B cell (primary cell): ENCODE measurements at places on chromosomes 1 and 21.

DNA sequence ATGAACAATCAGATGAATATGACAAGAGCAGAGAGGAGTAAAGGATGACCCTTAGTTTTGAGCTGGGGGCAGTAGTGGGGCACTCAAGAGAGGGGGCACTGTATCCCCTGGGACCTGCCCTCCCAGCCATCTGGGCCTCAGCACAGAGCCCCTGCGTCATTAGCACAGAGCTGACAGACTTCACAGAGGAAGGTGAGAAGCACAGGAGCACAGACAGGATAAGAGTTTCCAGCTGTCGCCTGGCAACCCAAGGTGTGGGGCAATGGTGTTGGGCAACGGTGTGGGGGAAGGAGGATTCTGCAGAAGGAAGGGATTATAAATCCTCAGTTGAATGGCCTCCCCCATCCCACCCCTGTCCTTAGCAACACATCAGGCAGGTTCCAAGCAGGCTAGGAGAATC lies 30.2 kb downstream of the RAB3B start:
- DNase-seq, result no peak

GRCh38 chr1:156437037-156437867 lies 63.3 kb downstream of the MEF2D start:
- no peak for DNase-seq

- DNase-seq, result no peak
Measured at GRCh38 chr1:179810367-179810715, 67.2 kb downstream of the FAM163A start.

DNA sequence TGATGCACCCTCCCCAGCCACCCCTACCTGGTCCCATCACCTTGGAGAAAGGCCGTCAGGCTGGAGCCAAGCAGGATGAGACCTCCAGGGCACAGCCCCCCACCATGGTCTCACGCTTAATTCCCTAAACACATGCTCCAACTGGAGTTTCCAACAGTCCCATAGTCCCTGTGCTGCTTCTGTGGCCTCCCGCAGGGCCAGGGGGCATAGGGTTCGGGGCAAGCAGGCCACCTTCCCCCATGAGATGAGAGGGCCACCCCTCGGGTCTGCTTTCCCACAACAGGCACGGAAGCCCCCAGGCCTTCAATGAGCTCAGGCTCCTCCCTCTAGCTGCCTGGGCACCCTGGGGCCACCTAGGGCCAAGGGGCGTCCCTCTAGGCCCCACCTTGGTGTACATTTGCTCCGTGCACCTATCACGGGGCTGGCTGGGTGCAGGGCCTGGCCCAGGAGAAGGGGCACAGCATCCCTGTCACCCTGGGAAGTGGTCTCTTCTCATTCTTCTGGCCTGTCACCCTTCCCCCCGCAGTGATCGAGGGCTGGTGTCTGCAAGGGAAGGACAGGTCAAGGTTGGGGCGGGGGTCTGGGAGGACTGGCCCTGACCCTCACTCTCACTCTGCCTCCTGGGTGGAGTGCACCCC lies 42.4 kb downstream of the TRIM11 start:
- DNase-seq, result no peak

DNA sequence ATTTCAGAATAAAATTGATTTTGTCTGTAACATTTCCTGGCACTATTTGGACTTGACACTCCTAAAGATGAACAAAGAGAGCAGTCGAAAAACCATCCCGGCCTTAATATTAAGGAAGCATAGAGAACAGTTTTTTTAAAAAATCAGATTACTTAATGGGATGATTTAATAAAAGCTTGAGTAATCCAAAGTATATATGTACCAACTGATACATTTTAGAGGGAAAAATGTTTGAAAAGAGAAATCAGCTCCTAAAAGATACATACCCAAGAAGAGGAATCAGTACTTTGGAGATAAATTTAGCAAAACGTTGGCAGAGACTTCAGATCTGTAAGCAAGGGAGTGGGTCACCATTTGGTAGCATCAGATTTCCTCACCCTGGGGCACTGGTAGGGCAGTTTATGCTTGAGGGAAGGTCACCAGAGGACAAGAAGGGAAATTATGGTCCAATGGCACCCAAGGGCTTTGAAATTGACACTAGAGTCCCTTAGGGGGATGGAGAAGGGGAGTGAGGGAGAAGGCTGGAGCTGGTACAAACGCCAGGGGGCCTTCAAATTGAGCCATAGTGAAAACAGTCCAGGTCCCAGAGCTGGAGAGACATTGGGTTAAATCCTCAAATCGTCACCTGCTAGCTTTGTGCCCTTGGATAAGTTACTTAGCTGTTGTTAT lies 5.9 kb downstream of the SLAMF7 start:
- DNase-seq, result no peak

GRCh38 chr1:181152892-181153633 lies 64.6 kb downstream of the IER5 start:
- peak; percentile 80 for DNase-seq

- DNase-seq, result no peak
Measured at GRCh38 chr1:32715901-32716311, 13.3 kb upstream of the SYNC start.

DNA sequence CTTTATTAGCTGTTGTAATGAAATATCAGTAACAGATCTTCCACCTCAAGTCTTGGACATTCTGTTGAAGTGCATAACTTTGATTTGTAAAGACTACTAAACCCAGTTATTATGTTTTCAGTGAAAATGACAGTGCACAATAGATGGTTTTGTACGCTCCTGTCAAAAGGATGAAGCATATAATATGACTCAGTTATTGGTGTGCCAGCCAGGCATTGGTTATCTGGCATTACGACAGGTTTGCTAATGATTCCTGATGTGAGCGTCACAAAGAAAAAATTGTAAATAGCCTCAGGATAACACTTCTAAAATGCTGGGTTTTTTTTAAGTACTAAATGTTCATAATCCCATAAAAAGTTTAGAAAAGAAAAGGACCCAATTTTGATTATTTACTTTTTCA lies 147.9 kb downstream of the MAGI3 start:
- DNase-seq, result no peak

- no peak for DNase-seq
Measured at GRCh38 chr21:46627726-46628125, 7.7 kb upstream of the PRMT2 start.

GRCh38 chr1:32830092-32830852 lies 12.8 kb downstream of the S100PBP start:
- no peak for DNase-seq

DNA sequence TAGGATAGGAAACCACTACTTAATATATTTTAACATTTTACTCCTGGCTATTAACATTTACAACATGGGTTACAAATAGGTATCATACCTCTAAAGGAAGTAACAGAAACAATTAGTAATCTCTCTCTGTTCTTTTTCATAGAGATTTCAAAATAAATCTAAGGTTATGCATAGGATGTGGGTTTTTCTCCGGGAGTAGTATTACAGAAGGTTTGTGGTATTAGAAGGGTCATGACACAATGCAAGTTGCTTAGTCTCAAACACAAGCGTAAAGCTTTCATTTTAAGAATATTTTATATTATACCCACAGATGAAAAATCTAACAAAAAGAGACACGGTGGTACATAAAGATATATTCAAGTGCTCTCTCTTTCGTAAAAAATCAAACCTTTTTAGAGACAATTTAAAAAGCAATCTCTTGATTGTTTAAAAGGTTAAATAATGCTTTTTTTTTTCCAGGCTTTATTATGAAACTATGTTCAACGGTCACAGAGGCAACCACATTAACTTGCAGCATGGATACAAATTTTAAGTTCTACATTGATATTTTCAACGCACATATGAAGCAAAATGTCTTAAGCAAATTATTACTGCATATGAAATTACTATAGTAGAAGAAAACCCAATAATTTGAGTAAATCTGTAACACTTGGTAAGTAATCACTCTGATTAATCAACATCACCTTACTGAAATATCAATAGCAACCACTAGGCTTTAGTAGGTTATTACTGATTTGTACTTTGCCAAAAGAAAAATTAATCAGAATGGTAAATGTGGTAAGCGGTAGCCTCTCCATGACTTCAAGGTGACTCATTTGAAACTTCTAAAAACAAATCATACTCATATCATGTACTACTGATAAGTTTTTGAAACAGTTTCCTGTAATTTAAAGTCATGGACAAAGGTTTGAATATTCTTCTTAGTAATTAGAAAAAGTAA lies 97.4 kb upstream of the GFI1 start:
- no peak for DNase-seq

GRCh38 chr1:67816506-67816905 lies 16.8 kb downstream of the GNG12 start:
- DNase-seq, result no peak

DNA sequence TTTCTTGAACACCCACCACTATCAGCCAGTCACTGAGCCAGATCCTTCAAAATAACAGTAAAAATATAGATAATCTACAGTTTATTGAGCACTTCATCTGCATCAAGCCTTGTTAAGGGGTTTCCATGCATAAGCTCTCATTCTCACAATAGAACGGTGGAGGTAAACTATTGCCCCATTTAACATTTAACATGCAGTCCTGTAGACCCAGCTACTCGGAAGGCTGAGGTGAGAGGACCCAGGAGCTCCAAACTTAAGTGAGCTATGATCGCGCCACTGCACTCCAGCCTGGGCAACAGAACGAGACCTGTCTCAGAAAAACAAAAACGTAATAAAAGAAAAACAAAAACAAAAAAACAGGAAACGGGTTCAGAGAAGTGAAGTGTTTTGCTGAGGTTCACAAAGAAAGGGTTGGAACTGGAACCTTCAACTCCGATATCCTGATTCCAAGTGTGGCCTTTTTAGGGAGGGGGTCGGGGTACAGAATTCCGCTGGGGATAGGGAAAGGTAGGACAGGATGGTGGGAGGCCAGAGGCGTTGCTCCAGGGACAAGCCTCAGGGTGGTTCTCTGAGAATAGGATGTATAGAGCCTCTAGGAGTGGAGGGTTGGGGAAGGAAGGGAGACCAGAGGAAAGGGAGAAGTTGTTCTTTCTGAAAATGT lies 11.6 kb upstream of the SESN2 start:
- no peak for DNase-seq

DNA sequence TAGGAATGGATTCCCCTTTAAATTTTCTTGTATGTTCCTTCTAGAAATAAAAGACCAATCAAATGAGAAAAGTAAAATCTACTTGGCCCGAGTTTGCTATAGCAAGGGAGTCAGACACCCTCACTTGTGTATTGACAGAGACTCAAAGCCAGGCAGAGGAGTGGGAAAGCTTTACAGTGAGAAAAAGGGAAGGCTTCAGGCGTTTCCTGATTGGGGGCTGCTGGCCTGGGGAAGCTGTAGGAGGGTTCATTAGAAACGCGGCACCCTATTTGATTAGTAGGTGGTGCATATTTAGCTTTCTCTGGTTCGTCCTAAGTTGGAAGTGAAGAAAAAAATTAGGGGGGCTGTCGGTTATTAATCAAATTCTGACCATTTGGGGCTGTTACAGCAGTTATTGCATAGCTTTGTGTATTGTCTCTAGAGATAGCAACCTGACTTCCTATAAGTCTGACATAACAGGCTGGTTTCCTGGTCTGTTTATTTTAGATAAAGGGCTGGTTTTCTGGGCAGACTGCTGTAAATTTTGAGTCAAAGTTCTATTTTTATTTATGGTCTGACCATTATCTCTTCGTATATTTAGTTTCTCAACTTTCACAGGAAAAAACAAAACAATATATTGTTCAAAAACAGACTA lies 10.0 kb downstream of the SLC25A24 start:
- DNase-seq, result no peak

- DNase-seq, result no peak
Measured at GRCh38 chr1:181397845-181398244, 85.5 kb upstream of the CACNA1E start.

GRCh38 chr1:28716336-28716735 lies 20.4 kb upstream of the YTHDF2 start:
- DNase-seq, result no peak

- DNase-seq, result no peak
Measured at GRCh38 chr1:225766967-225767633, 10.5 kb upstream of the SRP9 start.

GRCh38 chr1:55965981-55966461 lies 613.3 kb downstream of the PLPP3 start:
- no peak for DNase-seq

GRCh38 chr1:226365831-226366231 lies 42.1 kb downstream of the PARP1 start:
- no peak for DNase-seq

DNA sequence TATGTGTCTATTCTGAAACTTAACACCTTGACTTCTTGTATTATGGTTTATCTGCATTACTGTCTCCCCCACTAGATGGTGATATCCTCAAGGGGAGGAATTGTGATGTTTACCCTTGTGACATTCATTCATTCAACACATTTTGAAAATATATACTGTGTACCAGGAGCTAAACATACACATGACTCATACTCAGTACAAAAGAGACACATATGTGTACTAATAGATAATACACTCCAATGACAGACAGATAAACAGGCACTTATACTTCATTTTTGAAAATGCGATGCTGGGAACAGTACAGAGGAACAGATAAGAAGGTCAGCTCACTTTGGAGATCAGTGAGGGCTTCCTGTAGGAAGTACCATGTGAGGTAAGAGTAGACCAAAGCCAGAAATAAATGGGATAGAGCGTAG lies 8.9 kb upstream of the RAB3GAP2 start:
- no peak for DNase-seq

GRCh38 chr21:37974081-37974480 lies 57.8 kb upstream of the KCNJ6 start:
- no peak for DNase-seq

DNA sequence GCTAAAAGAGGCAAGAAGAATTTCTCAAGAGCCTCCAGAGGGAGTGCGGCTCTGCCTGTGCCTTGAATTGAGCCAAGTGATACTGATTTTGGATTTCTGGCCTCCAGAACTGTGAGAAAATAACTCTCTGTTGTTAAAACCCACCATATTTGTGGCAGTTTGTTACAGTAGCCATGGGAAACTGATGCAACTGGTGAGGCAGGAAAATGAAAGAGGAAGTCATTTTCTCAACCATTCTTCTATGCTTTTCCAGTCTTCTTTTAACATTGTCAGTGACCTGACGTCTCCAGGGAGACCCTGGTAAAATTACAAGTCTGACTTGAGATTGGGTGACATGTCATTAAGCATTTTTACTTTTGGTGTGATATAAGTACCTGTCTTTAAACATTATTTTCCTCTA lies 5.8 kb downstream of the OR6P1 start:
- peak; percentile 33 for DNase-seq

DNA sequence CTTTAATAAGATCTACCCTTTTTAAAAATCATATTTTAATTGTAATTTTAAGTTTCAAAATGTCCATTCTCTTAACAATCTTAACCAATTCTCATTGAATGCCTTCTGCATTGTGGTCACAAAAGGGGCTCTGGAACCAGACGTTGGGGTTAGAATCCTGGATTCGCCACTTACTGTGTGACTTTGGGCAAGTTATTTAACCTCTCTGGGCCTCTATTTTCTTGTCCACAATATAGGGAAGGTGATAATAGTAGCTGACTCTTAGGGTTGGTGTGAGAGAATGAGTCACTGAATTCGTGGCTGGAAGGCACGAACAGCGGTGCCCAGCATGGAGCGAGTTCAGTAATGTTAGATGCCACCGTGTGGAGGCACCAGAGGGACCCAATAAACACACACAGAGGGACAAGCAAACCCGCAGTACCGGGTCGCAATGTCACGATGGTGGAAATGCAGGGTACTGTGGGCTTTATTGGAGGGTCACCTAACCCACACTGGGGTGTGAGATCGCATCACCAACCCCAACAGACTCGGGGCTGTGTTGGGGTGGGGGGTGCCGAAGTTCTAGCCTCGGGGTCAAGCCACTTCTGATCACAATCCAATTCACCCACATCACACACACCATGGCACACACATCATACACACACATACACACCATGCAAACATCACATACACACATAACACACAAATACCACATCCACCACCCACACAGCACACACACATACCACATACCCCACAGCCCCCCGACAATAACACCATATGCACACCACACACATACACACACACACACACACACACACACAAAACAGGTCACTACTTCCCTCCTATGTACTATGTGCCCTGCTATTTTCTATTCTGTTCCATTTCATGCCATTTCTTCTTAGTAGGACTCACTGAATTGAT lies 27.0 kb upstream of the IFNAR2 start:
- no peak for DNase-seq
